Small intestine (tissue), 16 donors: ENCODE measurements at places on chromosomes 6 and 20. TPM values are rescaled to one million over a fixed set of nuclear protein-coding genes. Genes with fewer than 3 reads are reported as not detected.
A peak's percentile ranks its signal among the peaks of the same experiment; 100 is the strongest.

DEF6 gene
- 15.1 TPM for polyA plus RNA-seq

RTF2 gene
- 82.5 TPM for polyA plus RNA-seq

MMP24 gene
- polyA plus RNA-seq = 0.54 TPM

EPB41L1 gene
- polyA plus RNA-seq = 26.5 TPM

BPIFB4 gene
- polyA plus RNA-seq = not detected

GRCh38 chr20:25054995-25055629 lies 2.8 kb downstream of the ACSS1 start:
- no peak overlapping the region for H3K4me3 ChIP-seq
- peak overlapping the region; percentile 88 for H3K27ac ChIP-seq
- no peaks in the 10 kb centered on the region for H3K36me3 ChIP-seq
- H3K27me3 ChIP-seq = no peaks in the 10 kb centered on the region
- peaks cover 16% of the 10 kb centered on the region for H3K4me1 ChIP-seq
- peak; percentile 61 for DNase-seq

GRCh38 chr6:139483079-139483478 lies 108.6 kb upstream of the CITED2 start:
- H3K36me3 ChIP-seq = no peaks in the 10 kb centered on the region
- H3K27ac ChIP-seq = no peak overlapping the region
- H3K4me3 ChIP-seq = no peak overlapping the region
- DNase-seq = no peak

DNA sequence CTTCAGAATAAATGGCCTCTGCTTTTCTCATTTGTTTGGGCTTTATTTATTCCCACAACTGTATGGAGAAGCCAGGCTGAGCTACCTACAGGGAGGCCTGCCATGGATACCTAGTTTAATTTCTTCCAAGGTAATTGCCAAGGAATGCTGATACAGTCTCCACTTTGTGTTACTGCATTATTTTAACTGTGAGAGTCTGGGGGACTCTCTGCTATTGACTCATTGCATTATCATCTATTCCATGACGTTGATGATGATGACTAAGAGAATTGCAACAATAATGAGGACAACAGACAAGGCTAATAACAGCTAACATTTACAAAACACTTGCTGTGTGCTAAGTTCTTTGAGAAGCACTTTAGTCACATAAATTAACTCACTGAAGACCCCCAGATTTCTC lies 88.3 kb upstream of the COL21A1 start:
- no peaks in the 10 kb centered on the region for H3K4me1 ChIP-seq
- H3K36me3 ChIP-seq = no peaks in the 10 kb centered on the region
- H3K4me3 ChIP-seq = no peak overlapping the region
- DNase-seq = no peak
- H3K27ac ChIP-seq = no peak overlapping the region
- H3K27me3 ChIP-seq = peaks cover 4% of the 10 kb centered on the region

GRCh38 chr6:2967936-2968335 lies 3.4 kb downstream of the SERPINB6 start:
- H3K4me1 ChIP-seq = peaks cover 28% of the 10 kb centered on the region
- no peak overlapping the region for H3K27ac ChIP-seq
- DNase-seq = no peak
- H3K27me3 ChIP-seq = no peaks in the 10 kb centered on the region

DNA sequence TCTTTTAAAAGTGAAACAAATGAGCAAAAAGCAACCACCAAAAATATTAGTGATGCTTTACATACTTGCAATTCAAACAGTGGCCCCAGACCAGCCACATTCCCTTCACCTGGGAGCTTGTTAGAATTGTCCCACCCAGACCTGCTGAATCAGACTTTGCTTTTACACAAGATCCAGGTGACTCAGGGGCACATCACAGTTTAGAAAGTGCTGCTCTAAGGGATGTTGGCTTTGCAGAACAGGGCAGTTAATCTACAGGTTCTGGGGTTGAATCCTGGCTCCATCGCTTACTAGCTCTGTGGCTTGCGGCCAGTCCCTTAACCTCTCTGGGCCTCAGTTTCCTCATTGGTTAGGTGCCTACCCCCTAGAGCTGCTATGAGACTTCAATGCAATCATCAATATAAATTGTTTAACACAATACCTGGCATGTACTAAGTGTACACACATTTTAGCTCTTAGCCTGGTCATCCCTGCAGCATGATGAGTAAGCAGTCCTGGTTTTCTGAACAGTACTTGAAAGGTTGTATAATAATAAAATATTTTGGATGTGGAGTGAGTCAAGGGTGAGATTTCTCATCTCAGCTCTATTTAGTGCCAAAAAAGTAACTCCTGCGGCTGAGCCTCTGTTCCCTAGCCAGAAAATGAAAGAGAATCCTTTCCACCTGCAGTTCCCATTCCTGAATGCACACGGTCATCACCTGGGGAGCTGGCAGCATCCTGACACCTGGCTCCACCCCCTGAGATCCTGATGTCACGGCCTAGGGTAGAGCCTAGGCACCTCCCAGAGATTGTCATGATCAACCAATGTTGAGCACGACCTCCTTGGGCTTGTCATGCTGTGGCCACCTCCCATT lies 162.7 kb downstream of the ANKRD60 start:
- no peak overlapping the region for H3K27ac ChIP-seq
- no peaks in the 10 kb centered on the region for H3K36me3 ChIP-seq
- no peaks in the 10 kb centered on the region for H3K4me1 ChIP-seq
- H3K27me3 ChIP-seq = no peaks in the 10 kb centered on the region
- no peak for DNase-seq
- no peak overlapping the region for H3K4me3 ChIP-seq

GRCh38 chr6:163820745-163821458 lies 406.4 kb downstream of the QKI start:
- no peak for DNase-seq
- no peaks in the 10 kb centered on the region for H3K36me3 ChIP-seq
- H3K4me1 ChIP-seq = no peaks in the 10 kb centered on the region
- no peaks in the 10 kb centered on the region for H3K27me3 ChIP-seq
- no peak overlapping the region for H3K4me3 ChIP-seq
- H3K27ac ChIP-seq = no peak overlapping the region

- H3K4me3 ChIP-seq = peak overlapping the region; percentile 64
- H3K4me1 ChIP-seq = peaks cover 2% of the 10 kb centered on the region
- no peak for DNase-seq
- no peaks in the 10 kb centered on the region for H3K36me3 ChIP-seq
- peaks cover 14% of the 10 kb centered on the region for H3K27me3 ChIP-seq
Observed at GRCh38 chr6:93417421-93418013, 1.8 kb downstream of the EPHA7 start.
